Stimulated activated CD8-positive, alpha-beta memory T cell treated with anti-CD3 and anti-CD28 coated beads, Interleukin-15, amount 100 ng/mL, for 48 hours (primary cell): ENCODE measurements at places on chromosomes 5 and 9.

DNA sequence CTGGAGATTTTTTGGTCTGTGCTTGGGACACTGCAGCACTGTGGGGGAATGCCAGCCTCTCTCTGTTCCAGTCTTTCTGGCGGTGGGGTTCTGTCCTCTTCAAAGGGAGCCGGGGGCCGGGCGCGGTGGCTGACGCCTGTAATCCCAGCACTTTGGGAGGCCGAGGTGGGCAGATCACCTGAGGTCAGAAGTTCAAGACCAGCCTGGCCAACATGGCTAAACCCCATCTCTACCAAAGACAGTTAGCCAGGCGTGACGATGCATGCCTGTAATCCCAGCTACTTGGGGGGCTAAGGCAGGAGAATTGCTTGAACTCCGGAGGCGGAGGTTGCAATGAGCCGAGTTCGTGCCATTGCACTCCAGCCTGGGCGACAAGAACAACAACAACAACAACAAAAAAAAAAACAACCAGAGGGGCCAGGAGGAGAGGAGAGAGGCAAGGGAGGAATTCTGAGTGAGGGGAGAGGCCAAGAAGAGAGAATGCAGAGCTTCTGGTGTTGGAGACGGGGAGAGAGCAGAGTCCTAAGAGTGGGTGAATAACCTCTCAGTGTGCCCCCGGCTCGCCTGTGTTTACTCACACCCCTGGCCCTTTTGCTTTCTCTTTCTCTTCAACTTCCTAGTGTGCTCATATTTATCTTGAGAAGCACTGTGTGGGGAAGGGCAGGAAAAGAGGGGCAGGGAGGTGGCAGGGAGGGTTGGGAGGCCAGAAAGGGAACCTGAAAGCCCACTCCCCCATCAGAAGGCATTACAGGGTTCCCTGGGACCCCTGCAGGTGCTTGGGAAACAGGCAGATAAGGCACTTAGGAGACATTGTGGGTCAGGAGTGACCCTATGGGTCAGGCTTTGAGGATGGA lies 3.2 kb upstream of the SET start:
- no peak for DNase-seq

GRCh38 chr5:180373454-180373853 lies 20.3 kb upstream of the GFPT2 start:
- no peak for DNase-seq

- DNase-seq: no peak
These were observed at the start of gene SNCAIP for GRCh38 chr5:122311961-122312590. Gene SNCAIP, plus strand, starts transcription at chr5:122312237. Its CDS starts 78,898 bp downstream, at chr5:122391135.

- no peak for DNase-seq
These were observed 1.4 kb downstream of the GPX3 start for GRCh38 chr5:151021746-151022145.

DNA sequence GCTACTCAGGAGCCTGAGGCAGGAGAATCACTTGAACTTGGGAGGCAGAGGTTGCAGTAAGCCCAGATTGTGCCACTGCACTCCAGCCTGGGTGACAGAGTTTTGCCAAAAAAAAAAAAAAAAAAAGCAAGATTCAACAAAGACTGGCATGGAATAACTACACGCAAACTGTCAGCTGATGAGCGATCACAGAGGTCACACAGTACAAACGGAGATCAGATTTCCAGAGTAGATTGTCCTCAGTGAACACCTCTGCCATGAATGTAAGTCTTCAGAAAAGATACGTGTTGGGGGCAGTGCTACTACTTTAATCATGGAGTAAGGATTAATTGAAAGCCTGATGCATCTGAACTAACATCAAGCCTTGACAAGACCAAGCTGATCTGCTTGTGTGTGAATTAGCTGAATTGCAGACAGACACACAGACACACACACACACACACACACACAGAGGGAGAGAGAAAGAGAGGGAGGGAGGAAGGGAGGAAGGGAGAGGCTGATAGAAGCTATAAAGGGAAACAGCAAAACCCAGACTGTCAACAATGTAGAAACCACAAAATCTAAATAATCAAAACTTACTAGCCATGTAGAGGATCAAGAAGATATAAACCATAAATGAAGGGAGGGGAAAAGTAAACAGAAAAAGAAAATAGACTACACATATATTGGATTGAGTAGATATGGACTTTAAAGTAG lies 222.9 kb upstream of the ZNF462 start:
- DNase-seq: no peak

GRCh38 chr9:122661416-122661815 lies at the start of gene OR1L1:
Gene OR1L1, plus strand, starts transcription at chr9:122661716. Its CDS starts 0 bp downstream, at chr9:122661716.
- DNase-seq: no peak

GRCh38 chr9:136858844-136859757 lies 7.0 kb downstream of the MAMDC4 start:
- DNase-seq: no peak

DNA sequence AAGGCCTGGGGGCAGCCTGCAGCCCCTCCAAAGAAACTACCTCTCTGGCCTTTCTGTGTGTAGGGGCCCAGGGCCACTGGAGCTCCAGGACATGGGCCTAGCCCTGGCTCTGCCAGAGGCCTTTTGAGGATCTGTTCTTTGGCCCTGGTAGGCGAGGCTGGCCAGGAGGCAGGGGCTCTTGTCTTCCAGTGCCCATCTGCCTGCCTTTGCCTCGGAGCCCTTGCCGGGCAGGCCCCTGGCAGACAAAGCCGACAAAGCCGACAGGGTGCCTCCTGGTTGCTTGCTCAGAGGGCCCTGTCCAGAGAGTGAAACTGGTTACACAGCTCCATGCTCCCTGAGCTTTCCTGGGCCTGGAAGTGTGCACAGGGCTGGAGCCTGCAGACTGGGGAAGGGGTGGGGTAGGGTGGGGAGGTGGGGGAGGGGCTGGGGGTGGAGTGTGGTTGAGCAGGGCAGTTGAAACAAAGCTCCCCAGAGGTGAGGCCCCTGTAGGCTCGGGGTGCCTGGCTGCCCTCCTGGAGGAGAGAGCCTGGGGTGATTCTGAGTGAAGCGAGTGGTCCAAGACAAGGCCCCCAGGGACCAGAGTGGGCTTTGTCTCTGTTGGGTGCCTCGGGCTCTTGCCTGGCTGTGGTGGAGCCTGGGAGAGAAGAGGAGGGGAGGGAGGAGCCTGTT lies 29.3 kb downstream of the PTPA start:
- DNase-seq: no peak

DNA sequence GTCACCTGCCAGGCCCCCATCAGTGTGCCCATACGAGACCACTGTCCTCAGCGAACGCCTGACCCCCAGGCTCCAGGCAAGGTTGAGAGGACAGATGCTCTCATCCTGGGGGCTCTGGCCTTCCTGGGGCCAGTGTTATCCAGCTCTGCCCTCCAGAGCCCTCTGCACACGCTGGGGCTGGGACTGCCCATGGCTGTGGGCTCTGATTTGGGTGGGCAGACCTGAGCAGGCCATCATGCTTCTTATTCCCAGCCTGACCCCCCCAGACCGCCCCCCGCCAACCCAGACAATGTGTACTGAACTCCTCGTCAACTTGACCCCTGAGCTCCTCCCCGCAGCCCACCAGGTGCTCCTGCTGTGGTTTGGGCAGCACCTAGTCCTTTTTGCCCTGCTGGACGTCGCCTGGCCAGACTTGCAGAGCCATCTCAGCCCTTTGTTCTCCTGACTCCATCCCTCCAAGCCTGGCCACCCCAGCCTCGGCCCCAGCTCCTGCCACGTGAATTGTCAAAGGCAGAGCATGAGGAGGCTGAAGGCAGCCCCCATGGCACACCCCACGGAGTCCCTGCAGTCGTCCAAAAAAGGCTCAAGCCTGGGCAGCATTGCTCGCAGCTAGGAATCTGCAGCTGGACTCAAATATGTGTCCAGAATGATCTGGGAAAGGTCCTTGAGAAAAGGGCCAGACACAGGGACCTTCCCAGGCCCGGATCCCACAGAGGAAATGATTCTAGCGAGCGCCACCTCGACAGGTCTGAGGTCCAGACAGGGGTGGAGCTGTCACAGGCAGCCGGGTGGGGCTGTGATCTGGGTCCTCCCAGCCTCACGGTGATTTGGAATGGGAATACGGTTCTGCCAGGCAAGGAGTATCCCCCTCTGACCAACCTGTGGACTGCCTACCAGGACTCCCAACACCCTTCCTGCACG lies 87.0 kb downstream of the ADAMTS2 start:
- no peak for DNase-seq

- no peak for DNase-seq
These were observed 44.7 kb upstream of the LCP2 start for GRCh38 chr5:170342153-170342725.

GRCh38 chr9:87707805-87708506 lies 18.0 kb upstream of the CTSL start:
- no peak for DNase-seq

GRCh38 chr9:115636596-115636995 lies 517.0 kb upstream of the PAPPA start:
- no peak for DNase-seq

GRCh38 chr5:5164163-5164562 lies 24.0 kb downstream of the ADAMTS16 start:
- no peak for DNase-seq

DNA sequence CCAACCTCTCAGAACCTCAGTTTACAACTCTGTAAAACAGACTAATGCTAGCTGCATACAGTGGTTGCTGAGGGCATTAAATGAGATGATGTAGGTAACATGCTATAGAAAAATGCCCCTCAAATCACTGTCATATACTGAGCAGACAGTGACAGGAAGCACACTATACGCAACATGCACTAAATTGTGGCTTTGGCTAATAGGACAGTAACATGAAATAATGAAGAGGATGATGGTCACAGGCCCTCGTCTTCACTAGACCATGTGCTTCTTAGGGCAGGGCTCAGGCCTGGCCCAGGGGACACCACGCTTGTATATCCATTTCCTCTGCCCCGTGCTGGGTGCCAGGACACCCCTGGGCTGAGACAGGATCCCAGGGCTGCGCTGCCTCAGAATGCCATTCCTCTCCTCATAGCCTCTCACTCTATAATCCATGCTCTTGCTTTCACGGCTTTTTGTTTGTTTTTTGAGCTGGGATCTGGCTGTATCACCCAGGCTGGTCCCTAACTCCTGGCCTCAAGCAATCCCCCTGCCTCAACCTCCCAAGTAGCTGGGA lies 18.9 kb downstream of the CSF1R start:
- DNase-seq: no peak

DNA sequence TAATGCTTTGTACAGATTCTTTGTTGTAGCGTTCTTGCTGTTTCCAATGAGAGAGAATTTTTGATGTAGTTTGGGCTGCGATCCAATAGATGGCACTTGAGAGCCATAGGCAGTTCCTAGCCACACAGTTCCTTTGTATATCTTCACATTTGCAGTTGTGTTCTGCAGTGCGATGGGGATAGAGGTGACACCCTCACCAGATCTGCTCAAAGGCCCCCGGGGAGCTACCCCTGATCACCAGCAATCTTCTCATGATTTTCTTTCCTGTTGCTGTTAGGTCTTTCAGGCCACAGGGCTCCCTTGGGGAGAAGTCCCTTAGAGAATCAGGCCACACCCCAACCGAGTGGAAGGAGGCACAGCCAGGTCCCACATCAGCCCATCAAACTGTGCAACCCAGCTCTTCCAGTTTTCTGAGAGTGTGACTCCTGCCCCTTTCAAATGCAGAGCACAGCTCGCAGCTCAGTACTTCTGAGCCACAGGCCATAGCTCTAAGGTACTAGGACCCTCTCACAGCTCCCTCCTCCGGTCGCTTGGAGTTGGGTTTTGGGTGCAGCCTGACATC lies 353.7 kb downstream of the SLCO4C1 start:
- no peak for DNase-seq

- DNase-seq: no peak
These were observed 117.8 kb downstream of the ERCC6L2 start for GRCh38 chr9:95993337-95993736.

- DNase-seq: no peak
These were observed 151.0 kb downstream of the FER start for GRCh38 chr5:108898707-108899106.

GRCh38 chr5:154112255-154112654 lies 73.5 kb downstream of the MFAP3 start:
- DNase-seq: no peak

DNA sequence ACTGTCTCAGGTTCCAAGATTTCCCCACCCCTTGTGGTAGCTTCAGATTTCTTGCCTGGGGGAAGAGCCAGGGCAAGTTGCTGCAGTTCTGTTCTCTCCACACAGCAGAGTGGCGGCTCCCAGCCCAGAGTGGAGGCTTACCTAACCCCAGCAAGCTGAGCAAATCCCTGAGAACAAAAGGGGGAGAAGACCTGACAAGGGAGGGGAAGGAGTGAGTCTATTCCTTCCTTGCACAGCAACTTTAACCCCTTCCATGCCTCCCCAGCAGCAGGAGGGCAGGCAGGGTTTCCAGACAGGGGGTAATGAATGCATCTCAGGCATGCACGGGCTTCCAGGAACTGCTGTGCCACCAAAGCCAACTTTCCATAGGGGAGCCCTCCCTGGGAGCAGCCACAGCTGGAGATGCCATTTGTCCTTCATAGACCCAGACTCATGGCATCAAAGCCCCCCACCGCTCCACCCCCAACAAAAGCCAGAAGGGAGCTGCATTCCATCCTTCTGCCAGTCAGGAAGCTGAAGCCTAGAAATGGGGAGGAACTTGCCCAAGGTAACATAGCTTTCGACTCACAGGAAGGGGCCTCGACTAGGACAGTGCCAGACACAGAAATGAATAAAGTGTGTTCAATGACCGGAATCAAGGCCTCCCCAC lies 28.8 kb upstream of the FAT2 start:
- no peak for DNase-seq

DNA sequence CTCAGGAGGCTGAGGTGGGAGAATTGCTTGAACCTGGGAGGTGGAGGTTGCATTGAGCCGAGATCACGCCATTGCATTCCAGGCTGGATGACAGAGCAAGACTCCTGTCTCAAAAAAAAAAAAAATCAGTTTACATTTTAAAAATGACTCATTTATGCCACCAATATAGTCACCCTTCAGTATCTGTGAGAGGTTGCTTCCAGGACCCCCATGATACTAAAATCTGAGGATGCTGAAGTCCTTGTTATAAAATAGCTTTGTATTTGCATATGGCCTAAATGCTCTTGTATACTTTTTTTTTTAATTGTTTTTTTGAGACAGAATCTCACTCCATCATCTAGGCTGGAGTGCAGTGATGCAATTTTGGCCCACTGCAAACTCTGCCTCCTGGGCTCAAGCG lies 5.8 kb downstream of the OCLN start:
- DNase-seq: no peak

- DNase-seq: no peak
These were observed 47.0 kb downstream of the TJP2 start for GRCh38 chr9:69221036-69221435.

GRCh38 chr5:179821298-179822058 lies 773 bp downstream of the SQSTM1 start:
- DNase-seq: peak; percentile 78

GRCh38 chr5:88606173-88606572 lies 276.8 kb downstream of the MEF2C start:
- DNase-seq: no peak

DNA sequence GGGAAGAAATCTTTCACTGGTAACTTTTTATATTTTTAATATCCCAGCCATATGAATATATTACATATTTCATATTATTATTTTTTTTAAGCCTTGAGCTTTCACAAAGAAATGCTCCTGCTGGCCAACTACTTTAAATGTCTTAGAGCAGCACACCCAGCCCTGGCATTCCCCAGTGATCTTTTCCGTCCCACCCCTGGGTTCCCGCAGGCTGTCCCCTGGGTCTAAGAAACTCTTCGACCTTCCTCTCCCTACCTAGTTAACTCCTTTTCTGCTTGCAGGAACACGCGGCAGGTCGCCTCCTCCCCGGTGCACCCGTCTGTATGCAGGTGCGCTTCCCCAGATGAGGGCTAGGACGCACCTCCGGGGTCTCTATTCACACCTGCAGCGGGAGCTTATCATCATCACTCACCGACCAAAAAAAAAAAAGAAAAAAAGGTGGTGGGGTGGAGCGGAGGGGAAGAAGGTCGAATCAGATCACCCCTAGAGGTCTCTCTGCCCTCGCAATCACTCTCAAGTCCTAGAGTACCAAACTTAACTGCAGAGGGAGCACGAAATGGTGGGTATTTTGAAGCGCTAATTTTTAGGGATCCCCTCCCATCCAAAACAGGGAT lies 696 bp downstream of the ZFP62 start:
- peak; percentile 17 for DNase-seq
